ENCODE measurements at places on chromosomes 11 and 22.

DNA sequence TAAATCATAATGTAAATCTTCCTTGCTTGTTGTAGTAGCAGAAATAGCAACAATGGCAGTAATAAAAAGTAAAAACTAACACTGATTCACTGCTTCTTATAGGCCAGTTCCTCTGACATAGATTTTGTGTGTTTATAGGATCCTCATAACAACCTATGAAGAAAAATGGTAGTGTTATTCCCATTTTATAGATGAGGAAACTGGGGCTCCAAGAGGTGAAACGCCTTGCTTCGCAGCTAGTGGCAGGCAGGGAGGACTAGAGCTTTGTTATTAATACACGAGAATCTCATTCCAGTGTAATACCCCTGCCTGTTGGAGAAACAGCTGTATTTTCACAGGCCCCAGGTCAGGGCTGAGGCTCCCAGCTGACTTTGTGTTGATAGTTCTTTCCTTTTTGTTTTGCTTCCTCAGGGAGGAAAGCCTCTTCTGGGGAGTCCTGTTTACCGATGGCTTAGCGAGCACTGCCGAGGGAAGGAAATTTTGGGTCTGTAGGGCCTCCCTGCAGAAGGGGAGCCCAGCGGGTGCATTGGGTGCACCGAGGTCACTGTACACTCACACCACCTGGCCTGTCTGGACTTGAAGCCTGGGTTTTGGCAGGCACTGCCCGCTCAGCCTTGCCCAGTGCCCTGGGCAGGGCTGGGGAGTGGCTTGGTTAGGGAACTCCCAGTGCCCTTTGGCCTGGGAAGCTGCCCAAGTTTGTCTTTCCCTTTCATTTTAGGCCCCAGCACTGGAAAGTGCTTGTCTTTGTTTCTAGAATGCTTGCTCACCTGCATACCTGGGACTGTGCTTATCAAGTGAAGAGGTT lies 13.5 kb downstream of the KIAA1671 start:
- DNase-seq: no peak

DNA sequence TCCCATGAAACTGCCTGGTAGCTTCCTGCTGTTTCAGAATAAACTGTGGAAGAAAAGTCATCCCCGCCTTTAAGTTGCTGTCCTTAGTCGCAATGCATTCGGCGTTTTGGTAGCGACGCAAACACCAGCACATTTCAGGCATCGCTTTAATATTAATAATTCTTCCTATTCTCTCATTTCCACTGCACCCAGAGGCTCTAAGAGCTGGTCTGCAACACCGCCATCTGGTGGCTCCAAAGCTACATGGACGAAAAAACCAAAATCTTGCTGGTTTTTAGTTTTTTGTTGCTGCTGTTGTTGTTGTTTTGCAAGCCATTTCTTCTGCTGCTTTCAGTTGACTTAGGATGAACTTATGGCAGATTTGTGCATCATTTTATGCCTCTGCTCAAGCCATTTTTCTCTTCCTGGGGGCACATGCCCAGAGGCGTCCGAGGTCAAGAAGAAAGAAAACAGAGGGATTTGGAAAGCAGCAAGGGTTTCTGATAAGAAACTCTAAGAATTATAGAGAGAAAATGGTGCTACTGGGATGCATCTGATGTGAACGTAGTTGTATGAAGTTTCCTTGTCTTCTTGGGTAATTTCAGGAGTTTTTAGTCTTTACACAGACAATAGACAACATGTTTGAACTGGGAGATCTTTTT lies 345.4 kb upstream of the KIRREL3 start:
- DNase-seq: no peak

GRCh38 chr11:36763187-36763586 lies 165.2 kb upstream of the RAG2 start:
- DNase-seq: no peak

DNA sequence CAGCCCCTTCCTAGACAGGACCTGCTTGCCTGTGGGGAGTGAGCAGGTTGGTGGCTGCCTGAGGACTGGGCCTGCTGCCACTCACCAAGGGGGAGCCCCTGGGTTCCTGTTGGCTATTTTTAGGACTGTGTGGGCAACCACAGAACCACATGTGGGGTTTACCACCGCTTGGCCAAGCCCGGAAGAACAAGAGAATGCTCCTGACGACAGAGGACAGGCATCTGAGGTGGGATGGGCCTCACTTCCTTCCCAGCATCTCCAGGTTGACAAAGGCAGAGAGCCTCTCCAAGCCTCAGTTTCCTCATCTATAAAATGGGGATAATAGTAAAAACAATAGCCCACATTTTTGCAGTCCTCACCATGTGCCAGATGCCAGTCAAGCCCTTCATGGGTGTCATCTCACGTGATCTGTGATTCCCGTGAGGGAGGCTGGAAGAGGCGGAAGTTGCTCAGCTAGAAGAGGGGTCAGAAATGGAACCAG lies 43.6 kb downstream of the LRRC32 start:
- no peak for DNase-seq

- no peak for DNase-seq
Observed at GRCh38 chr11:115155978-115156377, 348.2 kb downstream of the CADM1 start.

DNA sequence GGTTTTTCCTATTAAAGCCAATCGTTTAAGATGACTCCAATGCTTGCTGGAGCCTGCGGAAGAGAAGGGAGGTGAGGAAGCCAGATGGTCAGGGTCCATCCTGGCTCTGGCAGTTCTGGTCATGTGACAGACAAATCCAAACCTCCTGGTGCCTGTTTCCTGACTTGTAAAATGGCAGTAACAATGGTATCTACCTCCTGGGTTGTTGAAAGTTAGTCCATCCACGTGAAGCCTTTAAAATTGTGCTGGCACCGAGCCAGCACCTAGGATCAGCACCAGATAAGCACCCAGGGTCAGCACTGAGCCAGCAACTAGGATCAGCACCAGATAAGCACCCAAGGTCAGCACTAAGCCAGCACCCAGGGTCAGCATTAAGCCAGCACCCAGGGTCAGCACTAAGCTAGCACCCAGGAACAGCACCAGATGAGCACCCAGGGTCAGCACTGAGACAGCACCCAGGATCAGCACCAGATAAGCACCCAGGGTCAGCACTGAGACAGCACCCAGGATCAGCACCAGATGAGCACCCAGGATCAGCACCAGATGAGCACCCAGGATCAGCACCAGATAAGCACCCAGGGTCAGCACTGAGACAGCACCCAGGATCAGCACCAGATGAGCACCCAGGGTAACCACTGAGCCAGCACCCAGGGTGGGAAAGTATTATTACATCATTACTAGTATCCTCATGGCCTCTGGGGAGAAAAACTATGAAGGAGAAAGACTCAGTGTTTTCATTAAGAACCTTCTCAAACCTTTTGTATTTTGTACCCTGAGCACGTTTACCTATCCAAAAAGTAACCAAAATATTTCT lies 17.2 kb downstream of the KIAA0930 start:
- no peak for DNase-seq

GRCh38 chr11:19216021-19216420 lies 14.2 kb upstream of the CSRP3 start:
- DNase-seq: no peak

- DNase-seq: no peak
Observed at GRCh38 chr22:23215294-23216241, 35.3 kb downstream of the BCR start.

DNA sequence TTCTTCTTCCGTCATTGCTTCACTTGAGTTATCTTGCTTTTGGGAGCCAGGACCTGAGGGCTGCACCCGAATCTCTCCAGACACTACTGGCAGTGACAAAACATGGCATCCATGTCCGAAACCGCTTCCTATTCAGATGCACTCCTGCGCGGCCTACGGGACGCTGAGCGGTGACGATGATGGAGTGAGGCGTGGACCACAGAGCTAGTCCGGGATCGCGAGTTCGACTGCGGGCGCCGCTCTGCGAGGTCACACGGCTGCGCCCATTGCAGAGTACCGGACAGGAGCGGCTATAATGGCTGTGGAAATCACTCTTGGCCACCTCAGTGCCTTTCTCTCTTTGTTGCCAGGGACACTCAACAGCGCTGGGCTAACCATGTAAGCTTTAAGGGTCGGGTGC lies 453.8 kb upstream of the CNTN5 start:
- no peak for DNase-seq

DNA sequence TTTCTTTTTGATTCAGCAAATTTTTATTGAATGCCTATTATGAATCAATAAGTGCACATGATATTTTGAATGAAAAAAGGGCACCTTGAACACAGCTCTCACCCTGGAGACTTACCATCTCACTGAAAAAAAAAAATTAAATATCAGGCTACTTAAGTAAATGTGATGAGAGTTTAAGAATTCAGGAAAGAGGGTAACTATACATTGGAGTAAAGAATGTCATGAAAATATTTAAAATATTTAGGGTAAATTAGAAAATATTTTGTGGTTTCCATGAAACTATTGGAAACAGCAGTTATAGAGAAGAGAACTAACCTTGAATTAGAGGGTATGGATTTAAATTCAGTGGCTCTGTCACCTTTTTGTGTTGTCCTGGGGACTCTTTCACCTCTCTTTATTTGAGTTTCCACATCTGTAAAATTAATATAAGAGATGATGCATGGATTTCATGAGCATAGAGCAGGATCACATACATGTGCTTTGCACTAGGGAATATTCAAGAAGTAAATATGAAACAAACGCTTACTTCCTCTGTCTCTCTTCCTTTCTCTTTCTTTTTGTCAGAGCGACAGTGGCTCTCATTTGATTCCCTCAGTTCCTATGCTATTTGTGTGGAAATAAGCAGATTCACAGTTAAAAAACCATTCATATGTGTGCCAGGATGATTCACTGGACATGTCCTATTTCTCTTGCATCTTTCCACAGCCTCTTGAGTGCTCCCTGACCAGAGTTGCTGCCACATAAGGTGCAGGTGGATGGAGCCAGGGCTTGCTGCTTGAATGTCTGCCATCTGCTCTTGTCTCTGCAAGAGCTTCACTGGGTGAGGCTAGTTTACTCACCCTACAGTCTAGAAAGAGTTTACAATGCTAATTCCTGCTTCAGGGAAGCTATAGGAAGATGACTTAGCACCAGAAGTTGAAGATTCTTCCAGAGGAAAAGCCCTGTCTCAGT lies 533.1 kb downstream of the ETS1 start:
- no peak for DNase-seq

DNA sequence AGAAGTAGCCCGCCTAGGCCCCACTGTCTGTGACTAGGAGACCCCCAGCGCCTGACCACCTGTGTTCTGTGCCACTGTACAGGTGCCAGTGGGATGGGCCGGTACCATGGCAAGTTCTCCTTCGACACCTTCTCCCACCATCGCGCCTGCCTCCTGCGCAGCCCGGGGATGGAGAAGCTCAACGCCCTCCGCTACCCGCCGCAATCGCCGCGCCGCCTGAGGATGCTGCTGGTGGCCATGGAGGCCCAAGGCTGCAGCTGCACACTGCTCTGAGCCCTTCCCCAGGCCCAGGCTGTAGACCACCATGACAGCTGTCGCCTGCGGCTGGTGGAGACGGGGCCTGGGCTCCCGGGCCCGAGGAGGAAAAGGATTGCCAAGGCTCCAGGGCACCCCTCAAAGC lies 2.8 kb upstream of the NDUFS8 start:
- DNase-seq: no peak

GRCh38 chr11:8066036-8066910 lies 14.7 kb upstream of the TUB start:
- DNase-seq: no peak

DNA sequence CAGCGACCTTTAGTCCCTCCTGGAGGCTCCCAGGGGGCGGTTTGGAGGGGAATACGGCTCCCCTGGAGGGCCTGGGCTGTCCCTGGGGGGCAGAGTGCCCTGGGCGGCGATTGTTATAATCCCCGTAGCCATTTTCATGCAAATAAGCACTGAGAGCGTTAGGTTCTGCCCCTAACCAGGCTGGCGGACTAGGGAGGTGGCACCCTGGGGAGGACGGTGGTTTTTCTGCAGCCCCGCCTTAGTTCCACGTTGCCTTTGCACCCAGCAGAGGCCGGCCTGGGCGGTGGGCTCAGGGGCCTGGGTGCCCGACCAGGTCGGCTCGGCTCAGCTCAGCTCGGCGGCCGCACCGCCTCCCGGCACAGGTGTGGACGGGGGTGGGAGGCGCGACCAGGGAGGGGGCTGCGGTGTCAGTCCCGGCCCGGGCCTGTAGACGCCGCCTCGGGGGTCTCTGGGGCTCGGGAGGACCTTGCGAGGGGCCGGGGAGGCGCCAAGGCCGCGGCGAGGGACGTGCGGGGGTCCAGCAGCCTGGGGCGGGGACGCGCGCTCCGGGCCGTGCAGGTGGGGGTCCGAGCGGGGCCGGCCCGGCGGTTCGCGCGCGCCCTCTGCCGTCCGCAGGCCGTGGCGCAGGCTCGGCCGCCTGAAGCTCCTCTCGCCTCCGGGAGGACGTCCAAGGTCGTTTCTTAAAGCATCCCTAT lies 2.3 kb upstream of the DUSP8 start:
- peak; percentile 66 for DNase-seq

DNA sequence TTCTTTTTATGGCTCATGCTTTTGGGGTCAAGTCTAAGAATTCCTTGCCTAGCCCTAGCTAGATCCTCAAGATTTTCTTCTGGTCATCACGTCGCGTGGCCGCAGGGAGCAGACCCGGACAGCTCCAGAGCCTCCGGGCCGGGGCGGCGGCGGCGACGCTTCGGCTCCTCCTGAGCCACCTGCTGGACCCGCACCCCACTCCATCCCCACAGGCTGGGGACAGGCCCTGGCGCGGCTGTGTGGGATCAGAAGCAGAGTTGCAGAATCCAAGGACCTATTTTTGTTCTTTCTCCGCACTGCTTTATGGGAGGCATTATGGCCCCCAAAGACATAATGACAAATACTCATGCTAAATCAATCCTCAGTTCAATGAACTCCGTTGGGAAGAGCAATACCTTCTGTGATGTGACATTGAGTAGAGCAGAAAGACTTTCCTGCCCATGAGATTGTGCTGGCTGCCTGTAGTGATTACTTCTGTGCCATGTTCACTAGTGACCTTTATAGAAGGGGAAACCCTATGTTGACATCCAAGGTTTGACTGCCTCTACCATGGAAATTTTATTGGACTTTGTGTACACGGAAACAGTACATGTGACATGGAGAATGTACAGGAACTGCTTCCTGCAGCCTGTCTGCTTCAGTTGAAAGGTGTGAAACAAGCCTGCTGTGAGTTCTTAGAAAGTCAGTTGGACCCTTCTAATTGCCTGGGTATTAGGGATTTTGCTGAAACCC lies 12.4 kb upstream of the SCARF2 start:
- DNase-seq: no peak

DNA sequence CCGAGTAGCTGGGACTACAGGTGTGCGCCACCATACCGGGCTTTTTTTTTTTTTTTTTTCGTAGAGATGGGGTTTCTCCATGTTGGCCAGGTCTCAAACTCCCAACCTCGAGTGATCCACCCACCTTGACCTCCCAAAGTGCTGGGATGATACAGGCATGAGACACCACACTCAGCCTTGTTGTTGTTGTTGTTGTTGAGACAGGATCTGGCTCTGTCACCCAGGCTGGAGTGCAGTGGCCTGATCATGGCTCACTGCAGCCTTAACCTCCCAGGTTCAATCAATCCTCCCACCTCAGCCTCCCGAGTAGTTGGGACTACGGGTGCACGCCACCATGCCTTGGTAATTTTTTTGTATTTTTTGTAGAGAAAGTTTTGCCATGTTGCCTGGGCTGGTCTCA lies 23.4 kb upstream of the CLDN5 start:
- no peak for DNase-seq

DNA sequence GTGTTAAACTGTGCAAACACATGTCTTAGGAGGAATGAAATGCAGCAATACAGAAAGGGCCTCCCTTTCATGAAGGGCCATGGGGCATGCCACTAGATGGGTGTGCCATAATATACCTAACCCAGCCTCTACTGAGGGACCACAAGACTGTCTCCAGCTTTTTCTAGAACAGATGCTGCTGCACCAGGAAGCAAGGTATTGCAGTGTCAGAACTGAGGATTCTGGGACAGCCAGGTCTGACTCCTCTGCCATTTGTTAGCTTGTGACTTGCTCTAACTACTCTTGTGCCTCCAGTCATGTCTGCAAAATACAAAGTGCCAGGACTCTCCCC lies 53.2 kb downstream of the HIRA start:
- no peak for DNase-seq

GRCh38 chr11:128058580-128059208 lies 528.7 kb downstream of the ETS1 start:
- no peak for DNase-seq
